Thymus (tissue), 14 donors: ENCODE measurements at places on chromosomes 2 and 18.

GRCh38 chr2:28224648-28225472, 167.8 kb upstream of the FOSL2 start:
- no peaks in the 10 kb centered on the region for H3K36me3 ChIP-seq
- peaks cover 22% of the 10 kb centered on the region for H3K4me1 ChIP-seq
- H3K27ac ChIP-seq = no peak overlapping the region
- no peaks in the 10 kb centered on the region for H3K27me3 ChIP-seq
- H3K4me3 ChIP-seq = no peak overlapping the region

DNA sequence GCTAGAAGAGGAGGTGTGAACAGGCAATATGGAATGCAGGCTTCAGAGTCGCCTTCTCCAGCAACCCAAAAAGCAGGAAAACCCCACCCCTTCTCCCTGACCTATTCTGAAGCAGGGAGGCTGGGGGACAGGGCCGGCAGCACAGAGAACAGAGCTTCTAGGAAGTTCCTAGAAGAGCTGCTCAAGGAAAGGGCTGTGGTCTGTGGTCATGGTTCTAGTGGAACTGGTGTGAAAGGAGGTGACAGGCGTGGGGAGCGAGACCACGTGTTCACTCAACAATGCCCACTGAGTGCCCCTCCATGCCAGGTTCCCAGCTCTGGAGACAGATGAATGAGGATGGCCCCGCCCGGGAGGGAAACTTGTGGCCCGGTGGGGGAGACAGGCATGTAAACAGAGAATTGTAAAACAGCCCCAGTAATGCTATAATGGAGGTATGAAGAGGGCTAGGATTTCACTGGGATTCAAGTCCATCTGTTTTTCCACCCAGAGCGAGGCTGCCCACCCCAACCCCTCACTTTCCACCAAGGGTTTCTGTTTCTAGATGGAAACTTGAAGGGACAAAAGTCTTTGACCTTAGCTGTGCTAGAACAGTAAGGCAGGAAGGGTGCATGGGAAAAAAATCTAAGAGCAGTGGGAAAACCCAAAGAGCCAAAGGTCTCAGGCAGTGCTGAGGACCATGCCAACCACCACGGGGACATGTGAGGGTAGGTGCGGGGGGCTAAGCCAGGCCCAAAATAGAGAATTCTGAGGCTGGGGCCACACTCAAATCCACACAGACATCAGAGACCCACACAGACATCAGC, 71.8 kb downstream of the TNS1 start:
- no peak overlapping the region for H3K27ac ChIP-seq
- H3K27me3 ChIP-seq = no peaks in the 10 kb centered on the region
- H3K36me3 ChIP-seq = no peaks in the 10 kb centered on the region

- H3K27ac ChIP-seq = no peak overlapping the region
- no peak for DNase-seq
- H3K4me3 ChIP-seq = no peak overlapping the region
- peaks cover 40% of the 10 kb centered on the region for H3K4me1 ChIP-seq
- H3K36me3 ChIP-seq = no peaks in the 10 kb centered on the region
- no peaks in the 10 kb centered on the region for H3K27me3 ChIP-seq
Measured at GRCh38 chr2:9781252-9781651, 62.0 kb upstream of the TAF1B start.

- no peak overlapping the region for H3K4me3 ChIP-seq
- H3K36me3 ChIP-seq = no peaks in the 10 kb centered on the region
- H3K4me1 ChIP-seq = peaks cover 2% of the 10 kb centered on the region
- no peak overlapping the region for H3K27ac ChIP-seq
Measured at GRCh38 chr2:225072444-225072843, 30.2 kb upstream of the DOCK10 start.

- no peak for DNase-seq
- H3K27ac ChIP-seq = no peak overlapping the region
- no peaks in the 10 kb centered on the region for H3K36me3 ChIP-seq
- peaks cover 10% of the 10 kb centered on the region for H3K27me3 ChIP-seq
Measured at GRCh38 chr2:120425014-120425413, 79.1 kb downstream of the INHBB start.

DNA sequence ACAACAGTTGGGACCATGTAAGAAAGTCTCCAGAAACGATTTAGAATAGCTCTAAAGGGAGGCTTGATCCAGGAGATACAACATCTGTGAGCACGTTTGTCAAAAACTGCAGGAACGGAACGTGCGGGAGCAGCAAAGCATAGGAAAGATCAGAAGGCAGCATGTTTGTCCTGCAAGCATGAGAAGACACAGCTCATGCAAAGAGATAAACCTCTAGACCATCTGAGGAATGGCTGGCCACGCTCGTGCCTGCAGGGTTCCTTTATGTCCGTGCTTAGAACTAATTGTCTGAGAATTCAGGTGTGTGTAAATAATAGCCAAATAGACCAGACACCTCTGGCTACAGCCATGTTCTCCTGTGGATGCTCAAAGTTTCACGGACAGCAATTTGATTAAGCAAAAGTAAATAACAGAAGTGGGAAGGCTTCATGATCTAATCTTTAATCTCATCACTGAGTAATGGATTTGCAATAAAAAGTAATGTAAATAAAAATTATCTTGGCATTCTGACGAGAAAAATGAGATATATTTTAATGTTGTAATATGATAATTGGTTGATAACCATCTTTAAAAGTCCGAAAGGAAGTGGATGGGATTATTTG, 534.8 kb upstream of the CDH7 start:
- H3K4me1 ChIP-seq = no peaks in the 10 kb centered on the region
- no peaks in the 10 kb centered on the region for H3K27me3 ChIP-seq
- H3K4me3 ChIP-seq = no peak overlapping the region
- H3K36me3 ChIP-seq = no peaks in the 10 kb centered on the region
- DNase-seq = no peak

GRCh38 chr2:178449700-178450523, 1.1 kb downstream of the PRKRA start:
- DNase-seq = no peak
- H3K4me3 ChIP-seq = peak overlapping the region; percentile 76
- H3K27ac ChIP-seq = peak overlapping the region; percentile 97

- no peaks in the 10 kb centered on the region for H3K36me3 ChIP-seq
- DNase-seq = no peak
- H3K27me3 ChIP-seq = no peaks in the 10 kb centered on the region
- no peak overlapping the region for H3K4me3 ChIP-seq
- no peaks in the 10 kb centered on the region for H3K4me1 ChIP-seq
- H3K27ac ChIP-seq = no peak overlapping the region
Measured at GRCh38 chr2:187158452-187158851, 289.6 kb downstream of the CALCRL start.

GRCh38 chr2:44191739-44192138, 23.1 kb downstream of the PPM1B start:
- no peak overlapping the region for H3K27ac ChIP-seq
- H3K4me3 ChIP-seq = no peak overlapping the region
- H3K36me3 ChIP-seq = peaks cover 6% of the 10 kb centered on the region
- H3K27me3 ChIP-seq = no peaks in the 10 kb centered on the region
- H3K4me1 ChIP-seq = no peaks in the 10 kb centered on the region

- no peaks in the 10 kb centered on the region for H3K36me3 ChIP-seq
- H3K27me3 ChIP-seq = no peaks in the 10 kb centered on the region
- no peak overlapping the region for H3K4me3 ChIP-seq
- no peak overlapping the region for H3K27ac ChIP-seq
- no peaks in the 10 kb centered on the region for H3K4me1 ChIP-seq
Measured at GRCh38 chr2:88218981-88219380, 48.8 kb downstream of the THNSL2 start.

DNA sequence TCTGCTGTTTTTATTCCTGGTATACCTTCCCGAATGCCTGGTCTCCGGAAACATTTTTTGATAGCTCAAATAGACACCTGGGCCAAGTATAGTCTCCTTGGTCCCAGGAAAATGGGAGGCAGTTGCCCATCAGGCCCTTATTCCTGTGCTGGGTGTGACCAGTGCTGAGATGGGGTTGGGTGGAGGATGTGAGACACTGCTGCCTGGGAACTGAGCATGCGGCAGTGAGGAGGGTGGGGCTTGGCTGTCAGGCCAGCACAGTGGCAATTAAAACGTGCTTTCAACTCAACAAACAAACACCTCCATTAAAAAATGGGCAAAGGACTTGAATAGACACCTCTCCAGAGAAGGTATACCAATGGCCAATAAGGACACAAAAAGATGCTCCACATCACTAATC, 12.5 kb downstream of the KLHL29 start:
- H3K4me1 ChIP-seq = peaks cover 4% of the 10 kb centered on the region
- no peak overlapping the region for H3K27ac ChIP-seq
- H3K36me3 ChIP-seq = no peaks in the 10 kb centered on the region
- H3K4me3 ChIP-seq = no peak overlapping the region

DNA sequence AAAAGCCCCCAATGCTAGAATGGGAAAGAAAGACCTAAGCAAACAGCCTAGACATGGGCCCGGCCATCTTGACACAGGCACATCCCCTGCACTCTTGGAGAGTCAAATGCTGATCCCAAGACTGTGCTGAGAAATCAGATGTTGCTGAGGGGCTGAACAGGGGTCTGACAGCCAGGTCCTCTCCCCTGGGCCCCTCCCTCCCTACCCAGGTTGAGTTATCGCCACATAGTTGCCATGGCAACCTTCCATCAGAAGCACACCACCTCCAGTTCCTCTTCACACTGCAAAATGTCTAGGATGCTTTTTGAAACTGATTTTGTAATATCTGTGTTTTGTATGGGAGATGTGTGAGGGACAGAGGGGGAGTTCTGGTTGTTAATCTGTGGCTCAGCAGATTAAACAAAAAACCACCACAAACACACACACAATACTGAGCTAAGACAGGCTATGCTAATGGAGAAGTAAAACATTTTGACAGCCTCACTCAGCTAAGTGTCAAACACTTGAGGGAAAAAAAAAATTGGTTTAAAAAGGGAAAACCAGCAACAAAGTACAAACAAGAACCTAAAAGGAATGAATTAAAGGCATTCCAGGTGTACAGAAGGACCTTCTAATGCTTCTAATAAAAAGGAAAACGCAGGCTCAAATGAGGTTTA, 88.2 kb downstream of the TMEM163 start:
- H3K36me3 ChIP-seq = no peaks in the 10 kb centered on the region
- no peak for DNase-seq
- H3K27me3 ChIP-seq = no peaks in the 10 kb centered on the region
- no peak overlapping the region for H3K4me3 ChIP-seq
- no peak overlapping the region for H3K27ac ChIP-seq

DNA sequence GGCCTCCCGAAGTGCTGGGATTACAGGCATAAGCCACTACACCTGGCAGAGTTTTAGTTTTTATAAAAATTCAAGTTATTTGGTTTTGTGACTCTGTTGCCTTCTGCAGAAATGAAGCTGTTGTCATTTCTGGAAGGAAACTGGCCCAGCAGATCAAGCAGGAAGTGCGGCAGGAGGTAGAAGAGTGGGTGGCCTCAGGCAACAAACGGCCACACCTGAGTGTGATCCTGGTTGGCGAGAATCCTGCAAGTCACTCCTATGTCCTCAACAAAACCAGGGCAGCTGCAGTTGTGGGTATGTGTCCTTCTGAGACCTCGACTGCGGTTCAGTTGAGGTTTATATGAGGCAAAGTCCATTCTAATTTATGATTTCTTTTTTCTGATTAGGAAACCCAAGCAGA, 7.2 kb downstream of the MTHFD2 start:
- H3K4me3 ChIP-seq = no peak overlapping the region
- H3K36me3 ChIP-seq = peaks cover 5% of the 10 kb centered on the region
- DNase-seq = no peak
- peak overlapping the region; percentile 32 for H3K27ac ChIP-seq
- peaks cover 10% of the 10 kb centered on the region for H3K4me1 ChIP-seq

DNA sequence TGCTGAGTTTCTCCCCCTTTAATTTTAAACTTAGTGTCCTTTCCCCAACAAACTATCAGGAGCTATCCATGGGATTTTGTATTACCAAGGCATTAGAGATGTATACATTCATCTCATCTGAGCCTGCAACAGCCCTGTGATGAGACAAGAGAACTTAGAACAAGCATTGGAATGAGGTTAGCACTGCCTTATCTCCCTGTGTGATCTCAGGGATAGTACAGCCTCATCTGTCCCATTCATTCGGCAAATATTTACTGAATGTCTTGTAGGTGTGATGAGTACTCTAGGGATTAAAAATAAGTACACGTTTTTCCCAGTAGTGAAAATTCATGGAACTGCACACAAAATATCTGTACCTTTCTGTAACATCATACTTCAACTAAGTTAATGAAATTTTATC, 45.6 kb downstream of the PAIP2B start:
- H3K36me3 ChIP-seq = no peaks in the 10 kb centered on the region
- no peaks in the 10 kb centered on the region for H3K27me3 ChIP-seq
- no peak for DNase-seq
- no peaks in the 10 kb centered on the region for H3K4me1 ChIP-seq

DNA sequence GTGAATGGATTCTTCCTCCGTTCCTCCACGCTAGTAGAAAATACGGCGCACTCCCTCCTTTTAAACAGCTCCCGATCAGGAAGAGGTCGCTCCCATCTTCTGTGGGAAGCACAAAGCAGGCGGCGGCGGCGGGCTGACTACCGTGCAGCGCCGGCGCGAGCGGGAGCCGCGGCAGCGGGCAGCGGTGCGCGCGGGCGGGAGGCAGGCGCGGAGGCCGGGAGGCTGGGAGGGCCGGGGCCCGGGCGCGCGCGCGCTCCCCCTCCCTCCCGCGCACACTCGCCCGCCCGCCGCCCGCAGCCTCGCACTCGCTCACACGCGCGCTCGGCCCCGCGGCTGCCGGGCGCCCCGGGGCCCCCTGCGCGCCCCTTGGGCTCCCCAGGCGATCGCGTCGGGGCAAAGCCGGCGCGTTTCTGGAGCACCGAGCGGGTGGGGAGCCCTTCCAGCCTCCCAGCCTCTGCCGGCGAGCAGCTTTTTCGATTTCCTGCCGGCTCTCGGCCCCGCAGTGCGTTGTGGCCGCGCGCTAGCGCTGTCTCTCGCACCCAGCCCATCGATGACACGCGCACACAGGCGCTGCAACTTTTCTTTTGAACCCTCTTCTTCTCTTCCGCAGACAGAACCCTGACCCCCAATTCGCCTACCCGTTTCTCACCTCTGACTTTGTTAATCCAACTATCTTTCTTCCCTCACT, at the start of gene SLC8A1:
Gene SLC8A1, minus strand, starts transcription at position 173 of the 688 bp plus-strand sequence.
- no peaks in the 10 kb centered on the region for H3K27me3 ChIP-seq
- peak within 1 kb of the TSS; percentile 55 for H3K4me3 ChIP-seq
- H3K4me1 ChIP-seq = peaks cover 6% of the 10 kb centered on the region

DNA sequence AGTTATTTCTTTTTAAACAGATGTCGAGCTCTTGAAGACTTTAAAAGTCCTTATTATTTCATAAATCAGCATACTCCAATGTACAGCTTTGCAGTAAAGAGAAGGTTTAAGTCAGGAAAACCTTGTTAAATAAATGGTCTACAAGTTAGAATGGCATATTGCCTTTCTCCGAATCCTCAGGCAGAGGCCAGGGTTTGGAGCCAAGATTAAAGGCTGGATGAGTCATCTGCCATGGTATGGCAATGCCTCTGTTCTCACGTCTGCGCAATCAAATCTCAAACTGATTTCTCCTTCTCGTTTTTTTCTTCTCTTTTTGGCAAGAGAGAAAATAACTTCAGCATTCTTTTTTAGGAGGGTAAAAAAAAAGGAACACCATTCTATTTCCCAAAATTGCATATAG, 5.6 kb upstream of the KCNJ3 start:
- H3K27ac ChIP-seq = no peak overlapping the region
- H3K27me3 ChIP-seq = peaks cover 9% of the 10 kb centered on the region
- DNase-seq = no peak
- H3K4me1 ChIP-seq = no peaks in the 10 kb centered on the region
- no peaks in the 10 kb centered on the region for H3K36me3 ChIP-seq
- no peak overlapping the region for H3K4me3 ChIP-seq

GRCh38 chr2:231260442-231261208, 62.2 kb downstream of the ARMC9 start:
- no peak for DNase-seq
- peaks cover 11% of the 10 kb centered on the region for H3K4me1 ChIP-seq
- no peak overlapping the region for H3K27ac ChIP-seq
- peaks cover 4% of the 10 kb centered on the region for H3K27me3 ChIP-seq

- H3K27ac ChIP-seq = no peak overlapping the region
- H3K27me3 ChIP-seq = peaks cover 78% of the 10 kb centered on the region
- H3K36me3 ChIP-seq = no peaks in the 10 kb centered on the region
- H3K4me3 ChIP-seq = no peak overlapping the region
Measured at GRCh38 chr2:240819126-240819857, 727 bp downstream of the KIF1A start.
